HCT116 (cell line): ENCODE measurements at places on chromosomes 11 and 22. TPM values are rescaled to one million over a fixed set of nuclear protein-coding genes. Genes with fewer than 3 reads are reported as not detected.

Gene OR6X1
- total RNA-seq: not detected

Gene MS4A15
- total RNA-seq: 1.5 TPM

Gene ST13
- total RNA-seq: 301 TPM

DNA sequence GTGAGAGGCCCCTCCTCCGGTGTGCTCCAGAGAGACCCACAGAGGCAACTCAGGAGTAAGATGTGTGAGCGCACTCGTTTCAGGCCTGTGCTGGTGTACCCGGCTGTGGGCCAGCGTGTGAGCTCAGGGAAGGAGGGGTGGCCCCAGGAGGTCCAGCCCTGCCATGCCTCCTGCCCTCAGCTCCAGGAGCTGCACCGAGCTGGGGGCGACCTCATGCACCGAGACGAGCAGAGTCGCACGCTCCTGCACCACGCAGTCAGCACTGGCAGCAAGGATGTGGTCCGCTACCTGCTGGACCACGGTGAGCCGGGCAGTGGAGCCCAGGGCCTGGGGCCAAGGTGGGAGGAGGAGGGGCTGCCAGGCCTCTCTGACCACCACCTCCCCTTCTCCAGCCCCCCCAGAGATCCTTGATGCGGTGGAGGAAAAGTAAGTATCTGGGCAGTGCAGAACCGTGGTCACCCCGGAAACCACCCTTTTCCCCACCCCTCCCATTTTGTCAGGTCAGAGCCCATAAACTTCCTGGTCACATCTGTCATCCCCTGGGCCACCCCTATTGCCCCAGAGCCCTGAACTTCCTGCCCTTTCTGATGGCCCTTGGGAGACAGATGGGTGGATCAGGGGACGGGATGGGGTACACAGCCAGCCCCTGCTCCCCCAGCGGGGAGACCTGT, 2.5 kb upstream of the MDK start:
- no peak for DNase-seq
